Fibroblast of the conjunctiva (primary cell): ENCODE measurements at places on chromosomes 16 and 17.

GRCh38 chr16:2856061-2856670 lies 1.8 kb downstream of the PRSS22 start:
- no peak for DNase-seq

DNA sequence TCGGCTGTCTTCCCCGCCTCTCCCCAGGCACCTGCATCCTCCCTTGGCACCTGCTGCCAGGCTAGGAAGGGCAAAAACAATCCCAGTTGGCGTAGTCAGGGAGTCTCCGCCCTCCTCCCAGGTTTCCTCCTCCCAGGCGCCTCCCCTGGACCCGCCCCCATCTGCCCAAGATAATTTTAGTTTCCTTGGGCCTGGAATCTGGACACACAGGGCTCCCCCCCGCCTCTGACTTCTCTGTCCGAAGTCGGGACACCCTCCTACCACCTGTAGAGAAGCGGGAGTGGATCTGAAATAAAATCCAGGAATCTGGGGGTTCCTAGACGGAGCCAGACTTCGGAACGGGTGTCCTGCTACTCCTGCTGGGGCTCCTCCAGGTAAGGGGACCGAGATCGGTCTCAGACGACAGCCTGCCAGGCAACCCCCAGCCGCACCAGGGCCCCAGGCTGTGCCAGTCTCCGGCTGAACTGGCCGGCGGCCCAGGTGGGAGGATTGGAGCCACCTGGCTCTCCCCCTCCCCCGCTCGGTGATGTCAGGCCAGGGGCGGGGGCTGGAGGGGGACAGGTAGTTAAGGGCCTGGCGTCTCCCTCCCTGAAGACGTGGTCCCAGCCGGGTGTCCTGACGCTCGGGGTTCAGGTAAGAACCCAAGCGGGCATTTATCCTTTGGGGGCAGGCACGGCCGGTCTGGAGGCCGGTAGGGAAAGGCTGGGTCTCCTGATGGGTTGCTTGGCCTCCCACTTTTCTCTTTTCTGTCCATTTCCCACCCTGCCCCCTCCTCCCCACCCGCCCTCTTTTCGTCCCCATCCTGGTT lies at the start of gene GRB7:
Gene GRB7, plus strand, starts transcription at position 179 of the 808 bp plus-strand sequence. CDS start 4,364 bp downstream, outside the sequence.
- DNase-seq, result no peak

DNA sequence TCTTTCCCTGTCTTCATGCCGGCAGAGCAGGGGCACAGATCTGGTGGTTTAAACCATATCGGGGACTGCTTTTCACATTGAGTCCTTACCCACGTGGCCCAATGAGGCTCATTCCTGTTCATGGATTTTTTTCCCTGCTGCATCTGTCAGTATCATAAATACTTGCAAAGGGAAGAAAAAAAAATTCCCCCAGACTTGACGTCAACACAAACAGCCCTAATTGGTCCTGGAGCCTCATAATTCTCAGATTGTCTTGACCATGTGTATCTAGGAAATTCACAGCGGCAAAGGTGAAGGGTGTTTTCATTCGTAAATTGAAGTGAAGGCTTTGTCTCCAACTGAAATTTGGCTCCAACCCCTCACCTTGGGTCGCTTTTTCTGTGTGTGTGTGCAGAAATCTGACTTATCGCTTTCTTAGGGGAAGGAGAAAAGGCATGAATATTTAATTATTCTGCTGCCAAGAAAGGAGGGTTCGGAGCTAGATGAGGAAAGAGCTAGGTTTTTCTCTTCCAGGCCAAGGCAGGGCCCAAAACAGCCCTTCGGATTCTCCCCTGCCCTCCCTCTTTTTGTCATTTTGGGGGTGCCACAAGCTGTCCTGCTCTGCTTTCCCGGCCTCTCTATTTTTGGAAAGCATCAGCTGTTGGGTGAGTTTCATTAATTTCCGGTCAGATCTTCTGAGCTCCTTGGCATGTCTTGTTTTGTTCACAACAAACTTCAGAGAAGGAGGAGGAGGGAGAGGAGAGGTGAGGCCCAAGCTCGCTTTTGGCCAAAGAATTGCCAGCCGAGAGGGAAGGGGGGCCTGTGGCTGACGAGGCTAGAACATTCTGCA lies 17.8 kb upstream of the CIBAR2 start:
- DNase-seq, result no peak

DNA sequence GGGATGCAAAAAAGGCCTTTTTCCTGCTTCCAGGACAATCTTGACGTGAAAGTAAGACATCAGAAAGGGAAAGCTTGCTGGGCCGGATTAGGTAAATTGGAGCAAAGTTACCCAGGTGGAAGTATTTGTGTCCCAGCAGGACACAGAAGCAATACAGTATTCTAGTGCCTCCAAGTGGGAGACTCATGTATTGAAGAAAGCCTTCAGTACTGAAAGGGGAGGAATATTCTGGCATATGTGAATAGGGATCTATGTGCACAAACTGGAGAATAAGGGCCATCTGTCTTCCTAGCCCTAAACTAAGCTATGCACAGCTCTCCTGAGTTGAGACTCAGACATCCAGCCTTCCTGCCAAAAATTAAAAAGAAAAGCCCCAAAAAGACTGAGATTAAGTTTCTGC lies 327.3 kb upstream of the CDH8 start:
- DNase-seq, result no peak

GRCh38 chr17:77231076-77231871 lies 90.5 kb downstream of the SEC14L1 start:
- DNase-seq, result no peak

GRCh38 chr16:69703638-69704037 lies 22.7 kb downstream of the NQO1 start:
- no peak for DNase-seq

DNA sequence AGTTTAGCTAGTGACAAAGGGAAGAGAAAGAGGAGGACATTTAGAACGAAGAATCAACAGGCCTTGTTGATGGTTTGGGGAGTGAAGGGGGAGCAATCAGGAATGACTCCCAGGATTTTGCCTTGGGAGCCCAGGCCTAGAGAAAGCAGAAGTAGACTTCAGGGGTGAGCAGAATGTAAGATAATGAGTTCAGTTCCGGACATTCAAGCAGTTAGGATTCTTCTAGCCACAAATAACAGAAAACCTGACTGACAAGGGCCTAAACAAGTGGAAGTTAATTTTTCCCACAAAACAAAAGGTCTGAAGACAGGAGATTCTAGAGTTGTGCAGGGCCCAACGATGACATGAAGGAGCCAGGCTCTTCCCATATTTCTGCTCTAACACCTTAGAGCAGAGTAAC lies 45.9 kb downstream of the SKAP1 start:
- DNase-seq, result no peak

- no peak for DNase-seq
Measured at GRCh38 chr17:76511668-76512365, 10.6 kb upstream of the RHBDF2 start.

DNA sequence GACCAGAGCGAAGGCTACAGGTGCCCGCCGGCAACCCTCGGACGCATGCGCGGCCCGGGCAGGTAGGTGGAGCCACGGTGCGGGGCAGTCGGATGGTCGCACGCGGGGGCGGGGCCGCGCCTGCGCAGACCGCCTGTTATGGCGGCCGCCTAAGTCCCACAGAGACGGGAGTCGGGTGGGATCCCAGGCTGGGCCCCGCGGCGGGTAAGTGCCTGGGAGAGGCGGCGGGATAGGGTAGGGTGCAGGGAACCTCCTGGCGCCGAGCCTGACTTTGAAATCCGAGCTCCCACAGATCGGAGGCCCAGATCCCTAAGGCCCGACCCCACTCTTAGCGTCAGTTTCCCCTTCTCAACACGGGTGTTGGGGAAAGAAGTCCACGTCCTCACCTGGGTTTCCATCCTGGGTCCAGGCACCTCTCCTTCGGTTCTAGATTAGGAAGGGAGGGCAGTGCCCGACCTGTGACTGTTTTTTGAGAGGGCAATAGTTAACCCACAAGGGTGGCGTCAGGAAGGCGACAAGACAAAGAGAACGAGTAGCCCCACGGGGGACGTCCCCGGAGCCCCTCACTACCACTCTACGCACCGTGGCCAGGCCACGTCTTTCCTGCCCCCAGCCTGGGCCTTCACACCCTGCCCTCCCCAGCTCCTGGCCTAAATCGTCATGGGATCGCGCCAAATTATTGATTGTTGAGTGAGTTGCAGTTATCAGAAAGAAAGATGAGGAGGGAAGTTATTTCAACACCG lies at the start of gene METTL22:
Gene METTL22, plus strand, starts transcription at position 127 of the 743 bp plus-strand sequence. CDS start 3,968 bp downstream, outside the sequence.
- DNase-seq, result peak; percentile 81

DNA sequence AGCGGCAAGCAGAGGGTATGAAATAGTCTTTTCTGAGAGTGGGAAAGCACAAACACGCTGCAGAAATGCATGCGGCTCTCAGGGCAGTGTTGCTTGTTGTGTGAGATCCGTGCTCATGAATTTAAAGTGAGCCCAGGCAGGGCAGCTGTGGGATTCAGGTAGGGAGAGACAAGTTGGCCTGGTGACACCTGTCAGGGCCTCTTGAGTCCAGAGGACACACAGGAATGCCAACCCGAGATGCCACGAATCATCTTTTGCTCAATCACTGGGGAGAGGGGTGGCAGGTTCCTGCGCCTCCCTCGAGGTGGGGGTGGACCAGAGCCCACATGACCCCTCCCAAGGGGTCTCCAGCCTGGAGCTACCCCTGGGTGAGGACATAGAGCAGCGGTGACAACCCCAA lies 211.9 kb downstream of the GSG1L start:
- DNase-seq, result no peak

DNA sequence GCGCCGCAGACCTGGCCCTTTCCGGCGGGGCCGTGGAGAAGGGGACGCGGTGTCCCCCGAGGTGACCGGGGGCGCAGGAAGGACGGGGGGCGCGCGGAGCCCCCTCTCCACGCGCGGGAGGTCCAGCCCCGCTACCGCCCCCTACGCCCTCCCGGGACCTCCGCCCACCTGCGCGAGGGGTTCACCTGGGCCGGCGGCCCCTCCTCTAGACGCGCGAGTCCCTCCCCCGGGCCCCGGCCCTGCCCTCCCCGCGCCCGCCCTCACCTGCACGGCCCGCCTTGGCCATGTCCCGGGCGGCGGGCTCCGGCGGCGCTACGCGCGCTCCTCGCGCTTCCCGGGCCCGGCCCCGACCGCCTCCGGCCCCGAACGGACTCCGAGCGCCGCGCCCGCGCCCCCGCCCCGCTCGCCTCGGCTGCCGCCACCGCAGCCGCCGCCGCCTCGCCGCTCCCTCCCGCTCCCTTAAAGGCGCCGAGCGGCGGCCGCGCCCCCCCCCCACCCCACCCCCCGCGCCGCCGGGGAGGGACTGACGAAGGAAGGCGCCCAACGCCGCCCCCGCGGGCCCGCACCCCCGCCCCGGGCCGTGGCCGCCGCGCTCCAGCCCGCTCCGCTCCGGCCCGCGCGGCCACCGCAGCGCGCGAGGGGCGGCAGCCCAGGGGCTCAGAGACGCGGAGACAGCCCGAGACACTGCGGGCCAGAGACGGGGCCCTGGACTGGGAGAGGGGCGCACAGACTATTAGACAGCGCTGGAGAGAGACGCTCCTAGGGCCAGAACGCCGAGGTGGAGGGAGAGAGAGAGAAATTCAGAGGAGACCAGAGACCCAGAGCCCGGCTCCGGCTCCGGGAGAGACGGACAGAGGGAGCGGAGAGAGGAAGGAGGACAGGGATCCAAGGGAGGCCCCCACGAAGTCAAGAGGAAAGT lies at the start of gene PITPNM3:
Gene PITPNM3, minus strand, starts transcription at position 435 of the 919 bp plus-strand sequence. Its CDS starts 149 bp downstream, at position 286.
- DNase-seq, result no peak

- peak; percentile 45 for DNase-seq
Measured at GRCh38 chr17:40647624-40648383, at the start of gene SMARCE1. Gene SMARCE1 (minus strand): TSS chr17:40647818. CDS start chr17:40645802, 2,016 bp downstream.

DNA sequence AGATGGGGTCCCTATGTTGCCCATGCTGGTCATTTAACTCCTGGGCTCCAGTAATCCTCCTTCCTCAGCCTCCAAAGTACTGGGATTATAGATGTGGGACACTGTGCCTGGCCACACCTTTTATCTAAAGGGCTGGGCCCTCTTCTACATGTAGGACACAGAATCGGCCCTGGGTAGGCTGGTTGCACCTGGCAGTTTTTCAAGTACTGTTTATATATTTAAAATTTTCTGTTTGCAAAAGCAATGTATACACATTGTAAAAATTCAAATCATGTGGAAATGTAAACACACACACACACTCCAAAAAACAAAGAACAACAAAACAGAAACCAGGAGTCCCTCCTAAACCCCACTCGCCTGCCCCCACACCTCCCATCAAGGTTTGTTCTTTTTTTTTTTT lies 28.1 kb upstream of the SIAH1 start:
- no peak for DNase-seq

- no peak for DNase-seq
Measured at GRCh38 chr17:79572136-79572925, 38.5 kb downstream of the RBFOX3 start.

DNA sequence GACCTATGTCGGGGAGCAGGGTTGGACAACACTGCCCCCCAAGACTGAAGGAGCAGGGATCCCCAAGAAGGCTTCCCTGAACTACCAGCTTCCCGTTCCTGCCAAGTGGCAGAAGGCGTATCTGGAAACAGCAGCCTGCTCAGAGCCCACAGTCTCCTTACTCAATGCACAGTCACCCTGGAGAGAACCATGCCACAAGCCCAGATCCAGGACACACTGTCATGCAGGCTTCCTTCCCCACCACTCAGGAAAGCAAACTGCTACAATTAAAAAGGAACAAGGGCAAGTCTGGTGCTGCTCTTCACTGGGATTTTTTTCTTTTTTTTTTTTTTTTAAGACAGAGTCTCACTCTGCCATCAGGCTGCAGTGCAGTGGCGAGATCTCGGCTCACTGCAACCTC lies 8.2 kb downstream of the WDR45B start:
- no peak for DNase-seq

DNA sequence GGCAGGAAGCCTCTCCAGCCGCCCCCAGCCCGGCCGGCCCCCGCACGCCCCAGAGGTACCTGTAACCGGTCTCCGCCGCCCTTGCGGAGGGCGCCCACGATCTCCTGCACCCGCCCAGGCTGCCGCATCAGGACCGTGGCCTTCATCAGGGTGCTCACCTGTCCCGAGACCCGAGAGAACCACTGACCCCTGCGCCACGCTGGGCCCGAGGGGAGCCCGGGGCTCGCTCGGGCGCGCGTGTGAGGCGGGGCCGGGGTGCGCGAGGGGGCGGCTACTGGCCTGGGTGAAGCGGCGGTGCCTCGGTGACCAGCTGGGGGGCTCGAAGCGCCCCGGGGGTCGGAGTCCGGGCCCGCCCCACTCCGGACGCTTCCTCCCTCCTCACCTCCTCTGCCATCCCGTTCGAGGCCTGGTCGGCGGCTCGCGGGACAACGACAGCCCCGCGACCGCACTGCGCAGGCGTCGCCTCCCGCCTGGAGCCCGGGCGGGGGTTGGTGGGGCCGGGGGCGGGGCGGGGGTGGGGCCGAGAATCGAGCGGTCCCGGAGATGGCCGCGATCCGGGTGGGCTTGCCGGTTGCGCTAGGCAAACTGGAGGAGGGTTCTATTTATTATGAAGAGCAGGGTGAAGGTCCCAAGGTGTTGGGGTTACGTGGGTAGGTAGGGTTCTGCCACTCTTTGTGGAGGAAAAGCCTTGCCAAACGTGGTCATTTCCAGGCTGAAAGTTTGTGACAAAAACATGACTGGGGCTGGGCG lies at the start of gene NT5C3B:
Gene NT5C3B, minus strand, starts transcription at position 433 of the 750 bp plus-strand sequence. Its CDS starts 39 bp downstream, at position 394.
- no peak for DNase-seq
